Spinal cord (tissue), 10 donors: ENCODE measurements at places on chromosomes 7 and 10. TPM values are rescaled to one million over a fixed set of nuclear protein-coding genes. Genes with fewer than 3 reads are reported as not detected.
A peak's percentile ranks its signal among the peaks of the same experiment; 100 is the strongest.

The TRIM56 gene
- total RNA-seq, result 10.9 TPM

The OR2AE1 gene
- total RNA-seq, result not detected

The MLXIPL gene
- total RNA-seq, result 0.55 TPM

The GRM3 gene
- total RNA-seq, result 22.1 TPM

The OPALIN gene
- total RNA-seq, result 0.88 TPM

GRCh38 chr10:59085711-59086502, 90.5 kb upstream of the PHYHIPL start:
- no peak overlapping the region for H3K4me3 ChIP-seq
- no peak for DNase-seq
- no peaks in the 10 kb centered on the region for H3K27me3 ChIP-seq
- H3K27ac ChIP-seq, result no peak overlapping the region
- H3K4me1 ChIP-seq, result peaks cover 3% of the 10 kb centered on the region
- no peaks in the 10 kb centered on the region for H3K36me3 ChIP-seq

- no peak for DNase-seq
- no peak within 1 kb of the TSS for H3K27ac ChIP-seq
- peaks cover 2% of the 10 kb centered on the region for H3K36me3 ChIP-seq
- H3K4me1 ChIP-seq, result peaks cover 68% of the 10 kb centered on the region
- no peak within 1 kb of the TSS for H3K4me3 ChIP-seq
Observed at GRCh38 chr10:86668297-86669165, at the start of gene LDB3. LDB3 (plus strand) TSS chr10:86668511; CDS start chr10:86668692, 181 bp downstream.

DNA sequence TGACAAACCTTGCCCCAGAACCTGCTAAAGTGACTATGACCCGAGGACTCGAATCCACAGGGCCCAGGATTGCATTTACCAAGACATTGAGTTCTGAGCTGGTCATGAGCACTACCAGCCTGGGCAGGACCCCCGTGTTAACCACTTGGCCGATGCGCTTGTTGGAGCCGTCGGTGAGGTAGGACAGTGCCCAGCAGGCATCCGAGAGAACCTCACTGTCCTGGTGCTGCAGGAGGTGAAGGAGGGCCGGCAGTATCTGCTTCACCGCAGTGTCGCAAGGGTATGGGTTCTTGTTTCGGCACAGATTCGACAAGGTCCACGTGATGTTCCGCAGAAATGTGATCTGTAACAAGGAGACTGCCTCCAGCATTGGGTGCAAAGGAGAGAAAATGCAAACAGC, 19.7 kb downstream of the KPNA7 start:
- H3K27me3 ChIP-seq, result no peaks in the 10 kb centered on the region
- H3K4me3 ChIP-seq, result no peak overlapping the region
- DNase-seq, result no peak

DNA sequence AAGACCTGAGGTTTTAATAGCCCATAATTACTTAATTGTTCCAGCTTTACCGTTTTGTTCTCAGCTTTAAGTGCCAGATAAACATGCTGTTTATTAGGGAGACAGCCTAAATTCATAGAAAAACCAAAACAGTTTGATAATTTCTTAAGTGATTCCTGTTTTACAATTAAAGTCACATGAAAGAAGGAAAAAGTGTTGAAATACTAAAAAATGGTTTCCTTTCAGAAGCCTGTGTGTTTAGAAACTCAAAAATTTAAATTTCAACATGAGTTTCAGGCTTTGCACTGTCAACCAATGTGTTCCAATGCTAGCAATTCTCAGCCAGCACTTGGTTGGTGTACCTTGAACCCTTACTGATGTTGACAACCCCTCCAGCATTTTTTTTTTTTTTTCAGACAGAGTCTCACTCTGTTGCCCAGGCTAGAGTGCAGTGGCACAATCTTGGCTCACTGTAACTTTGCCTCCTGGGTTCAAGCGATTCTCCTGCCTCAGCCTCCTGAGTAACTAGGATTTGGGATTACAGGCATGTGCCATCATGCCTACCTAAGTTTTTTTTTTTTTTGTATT, 135.3 kb downstream of the ICA1 start:
- no peak overlapping the region for H3K27ac ChIP-seq
- no peaks in the 10 kb centered on the region for H3K4me1 ChIP-seq
- no peaks in the 10 kb centered on the region for H3K27me3 ChIP-seq
- no peak overlapping the region for H3K4me3 ChIP-seq
- no peak for DNase-seq

DNA sequence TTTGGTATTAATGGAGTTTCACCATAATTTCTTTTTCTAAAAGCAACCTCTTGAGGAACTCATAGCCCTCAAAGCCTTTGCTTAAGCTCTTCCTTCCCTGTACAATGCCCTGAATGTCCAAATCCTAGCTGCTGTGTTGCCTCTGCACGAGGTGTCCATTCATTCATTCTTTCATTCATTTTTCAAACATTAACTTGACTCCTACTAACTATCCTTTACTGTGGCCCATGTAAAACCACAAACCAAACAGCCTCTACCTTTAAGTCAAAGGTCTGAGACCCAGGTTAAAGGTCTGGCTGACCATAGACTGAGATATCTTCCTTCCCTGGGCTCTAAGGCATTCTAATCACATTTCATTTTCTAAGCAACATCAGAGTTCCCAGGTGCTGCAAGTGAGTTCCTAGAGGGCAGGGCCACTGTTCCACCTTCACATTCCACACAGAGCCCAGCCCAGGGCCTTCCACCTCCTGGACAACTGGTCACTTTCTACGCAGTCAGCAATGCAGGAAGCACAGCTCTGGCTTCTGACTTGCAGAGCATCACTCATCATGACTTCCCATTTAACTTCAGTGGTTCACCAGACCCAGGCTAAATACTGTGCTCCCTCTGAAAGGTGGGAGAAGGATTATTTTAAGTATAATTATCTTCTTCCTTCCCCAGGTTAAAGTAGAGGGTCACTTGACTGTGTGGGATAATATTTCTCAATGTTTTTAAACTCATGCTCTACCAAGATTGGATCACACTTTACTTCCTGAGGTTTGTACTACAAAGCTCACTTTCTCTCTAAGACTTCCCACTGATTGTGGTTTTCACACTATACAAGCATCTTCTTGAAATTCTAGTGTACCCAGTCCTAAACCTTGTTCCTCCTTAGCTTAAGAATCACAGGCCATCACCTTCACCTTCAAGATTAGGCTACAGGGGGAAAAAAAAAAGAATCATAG, 19.1 kb downstream of the ATXN7L1 start:
- no peak for DNase-seq
- no peaks in the 10 kb centered on the region for H3K36me3 ChIP-seq
- H3K27ac ChIP-seq, result no peak overlapping the region
- no peak overlapping the region for H3K4me3 ChIP-seq

DNA sequence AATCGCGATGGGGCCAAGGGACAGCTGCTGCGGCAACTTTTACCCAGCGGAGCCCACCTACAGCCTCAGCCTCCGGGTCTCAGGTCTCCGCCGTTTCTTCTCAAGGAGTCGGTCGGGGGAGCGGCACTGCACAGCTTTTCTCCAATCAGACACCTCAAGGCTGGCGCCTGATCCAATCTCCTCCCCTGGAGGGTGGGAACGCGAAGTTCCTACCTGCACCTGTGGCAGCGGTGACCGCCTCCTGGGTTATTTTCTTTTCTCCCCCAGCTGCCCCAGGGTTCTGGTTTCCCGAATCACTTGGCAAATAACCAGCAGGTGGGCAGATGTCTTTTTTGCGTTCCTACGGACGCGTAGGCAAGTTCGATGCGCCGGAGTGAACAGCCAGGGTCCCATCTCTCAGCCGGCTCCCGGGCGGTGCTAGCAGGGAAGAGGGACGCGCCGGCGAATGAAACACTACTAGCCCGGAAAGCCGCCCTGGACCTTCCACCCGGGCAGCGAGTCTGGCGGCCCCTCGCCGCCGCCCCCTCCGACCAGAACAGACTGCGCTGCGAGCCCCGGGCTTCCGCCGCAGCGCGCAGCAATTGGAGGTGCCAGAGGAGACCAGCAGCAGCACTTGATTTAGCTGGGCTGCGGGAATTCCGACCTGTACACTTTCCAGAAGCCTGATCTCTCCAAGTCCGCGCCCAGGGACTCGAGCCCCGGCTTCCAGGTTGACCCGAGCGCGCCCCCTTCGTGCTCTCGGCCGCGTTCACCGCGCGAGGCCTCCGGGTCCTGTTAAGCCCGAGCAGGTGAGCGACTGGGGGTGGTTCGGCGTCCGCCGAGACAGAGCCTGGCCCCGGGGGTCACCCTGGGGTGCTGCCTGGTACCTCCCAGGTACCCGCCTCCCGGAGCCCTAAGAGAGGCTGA, at the start of gene PRR15:
Gene PRR15 (plus strand): TSS at position 246 of the 906 bp plus-strand sequence. CDS start 2,495 bp downstream, outside the sequence.
- peaks cover 45% of the 10 kb centered on the region for H3K4me1 ChIP-seq
- no peak for DNase-seq
- peaks cover 62% of the 10 kb centered on the region for H3K27me3 ChIP-seq

DNA sequence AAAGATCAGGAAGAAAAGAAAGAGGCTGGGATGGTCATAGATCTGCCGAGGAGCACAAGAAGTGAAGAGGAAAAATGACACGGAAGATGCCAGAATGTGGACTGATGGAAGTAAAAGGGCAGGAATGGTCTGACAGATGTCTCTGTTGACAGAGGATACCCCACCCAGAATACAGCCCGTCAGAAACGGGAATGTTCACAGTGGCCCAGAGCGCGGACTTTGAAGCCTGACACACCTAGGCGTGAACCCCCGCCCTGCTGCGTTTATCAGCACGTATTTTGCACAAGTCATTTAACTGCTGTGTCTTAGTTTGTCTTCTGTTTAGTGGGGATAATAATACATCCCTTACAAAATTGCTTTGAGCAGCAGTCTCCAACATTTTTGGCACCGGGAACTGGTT, 27.1 kb downstream of the AKR1B1 start:
- H3K4me1 ChIP-seq, result peaks cover 8% of the 10 kb centered on the region
- no peak for DNase-seq
- H3K27me3 ChIP-seq, result no peaks in the 10 kb centered on the region
- no peaks in the 10 kb centered on the region for H3K36me3 ChIP-seq
- no peak overlapping the region for H3K4me3 ChIP-seq

GRCh38 chr10:5840314-5841307, 27.4 kb upstream of the GDI2 start:
- peak overlapping the region; percentile 1 for H3K4me3 ChIP-seq
- peak overlapping the region; percentile 70 for H3K27ac ChIP-seq
- H3K27me3 ChIP-seq, result peaks cover 9% of the 10 kb centered on the region
- peaks cover 21% of the 10 kb centered on the region for H3K4me1 ChIP-seq
- DNase-seq, result peak; percentile 22
- H3K36me3 ChIP-seq, result no peaks in the 10 kb centered on the region

DNA sequence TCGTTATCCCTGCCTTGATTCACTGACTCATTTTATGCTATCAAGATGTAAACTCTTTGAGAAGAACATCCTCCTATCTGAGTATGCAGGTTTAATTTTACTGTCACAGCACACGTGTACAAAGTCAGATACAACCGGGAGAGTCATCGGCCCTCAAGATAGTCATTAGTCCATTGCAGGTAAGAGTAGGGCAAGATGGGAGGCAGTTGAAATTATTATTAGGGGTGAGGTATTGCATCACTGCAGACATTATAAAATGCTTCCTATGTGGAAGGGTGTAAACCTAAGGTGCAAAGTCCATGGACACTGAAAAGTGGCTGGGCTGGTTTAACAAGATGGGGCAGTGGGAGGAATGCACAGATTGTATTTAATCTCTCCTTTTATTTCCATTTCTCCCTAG, 113.7 kb downstream of the ARL4A start:
- no peak for DNase-seq
- no peak overlapping the region for H3K27ac ChIP-seq
- no peak overlapping the region for H3K4me3 ChIP-seq
- H3K27me3 ChIP-seq, result no peaks in the 10 kb centered on the region

- H3K4me1 ChIP-seq, result peaks cover 13% of the 10 kb centered on the region
- no peak overlapping the region for H3K4me3 ChIP-seq
- H3K27me3 ChIP-seq, result no peaks in the 10 kb centered on the region
Observed at GRCh38 chr7:132456418-132456817, 119.9 kb downstream of the PLXNA4 start.
